ENCODE measurements at places on chromosomes 2 and 18.

DNA sequence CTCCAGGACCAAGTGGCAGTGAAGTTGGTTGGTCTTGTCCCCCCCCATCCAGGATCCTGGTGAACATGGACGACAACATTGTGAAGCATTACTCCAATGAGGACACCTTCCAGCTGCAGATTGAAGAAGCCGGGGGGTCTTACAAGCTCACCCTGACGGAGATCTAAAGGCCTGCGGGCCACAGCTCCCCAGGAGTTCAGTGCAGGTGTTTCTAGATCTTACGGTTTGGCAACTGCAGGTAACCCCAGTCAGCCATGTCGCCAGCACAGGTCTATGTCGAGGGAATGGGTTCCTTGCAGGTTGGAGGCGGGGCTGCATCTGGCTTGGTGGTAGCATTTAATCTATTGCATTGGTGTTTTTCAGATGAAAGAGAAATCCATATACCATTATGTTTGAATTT lies 42.8 kb upstream of the KLF11 start:
- no peak for DNase-seq

DNA sequence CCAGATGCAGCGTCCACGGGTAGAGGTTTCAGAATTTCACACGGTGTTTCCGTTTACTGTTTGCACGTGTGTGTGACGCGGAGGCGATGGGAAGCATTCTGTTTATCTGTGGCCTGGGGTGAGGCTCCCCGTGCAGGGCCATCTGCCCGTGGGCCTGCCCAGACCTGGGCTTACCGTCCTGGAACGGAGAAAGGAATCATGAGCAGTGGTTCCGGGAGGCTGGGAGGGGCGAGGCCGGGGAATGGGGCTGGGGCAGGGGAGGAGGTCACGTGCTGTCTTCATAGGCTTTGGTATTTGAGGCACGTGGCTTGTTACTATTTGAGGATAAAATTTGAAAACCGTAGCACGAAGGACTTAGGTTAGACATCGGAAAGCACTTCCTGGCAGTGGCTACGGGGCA lies 77.9 kb downstream of the RTP5 start:
- DNase-seq, result no peak

GRCh38 chr2:208025814-208026184 lies 472 bp upstream of the PLEKHM3 start:
- DNase-seq, result no peak

- no peak for DNase-seq
These were observed 115.6 kb downstream of the SEPTIN10 start for GRCh38 chr2:109497911-109498870.

DNA sequence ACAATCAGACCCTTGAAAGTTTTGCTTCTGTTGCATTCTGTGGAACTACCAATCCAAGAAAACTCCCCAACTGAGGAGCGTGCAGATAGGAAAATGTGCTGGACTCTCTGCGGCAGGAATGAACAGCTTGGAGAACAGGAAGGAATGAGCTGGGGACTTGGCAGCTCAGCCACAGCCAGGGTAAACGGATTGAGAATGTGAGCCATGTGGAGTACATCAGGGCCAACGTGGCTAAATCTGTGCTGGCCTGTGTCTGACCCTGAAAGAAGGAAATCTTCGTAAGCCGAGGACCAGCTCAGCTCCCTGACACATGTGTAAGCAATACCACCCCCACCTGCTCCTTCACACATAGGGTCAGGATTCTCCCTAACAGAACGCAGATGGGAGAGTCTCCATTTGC lies 1023.7 kb downstream of the BCL11A start:
- peak; percentile 32 for DNase-seq

DNA sequence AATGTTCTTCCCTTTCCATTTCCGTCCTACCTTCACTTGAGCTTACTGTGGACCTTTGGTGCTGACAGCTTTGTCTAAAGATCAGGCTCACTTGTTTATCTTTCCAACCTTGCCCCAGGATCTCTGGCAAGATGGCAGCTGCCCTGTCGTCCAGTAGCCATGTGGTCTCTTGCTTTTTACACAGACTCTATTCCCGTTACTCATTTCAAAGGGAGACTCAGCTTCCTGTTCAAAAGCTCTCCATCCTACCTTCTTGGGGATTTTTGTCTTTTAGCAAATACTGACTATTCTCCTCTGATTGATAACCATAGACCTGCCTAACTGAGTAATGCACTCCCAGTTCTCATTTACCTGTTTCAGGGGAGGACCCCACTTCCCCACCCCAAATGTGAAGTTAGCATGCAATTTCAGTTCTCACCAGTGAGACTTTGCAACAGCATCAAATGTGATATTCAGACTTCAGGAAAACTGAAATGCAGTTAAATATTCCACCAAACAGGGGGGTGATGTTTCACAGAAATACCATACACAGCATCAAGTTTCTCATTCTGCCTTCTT lies 184.4 kb downstream of the MYO3B start:
- no peak for DNase-seq

DNA sequence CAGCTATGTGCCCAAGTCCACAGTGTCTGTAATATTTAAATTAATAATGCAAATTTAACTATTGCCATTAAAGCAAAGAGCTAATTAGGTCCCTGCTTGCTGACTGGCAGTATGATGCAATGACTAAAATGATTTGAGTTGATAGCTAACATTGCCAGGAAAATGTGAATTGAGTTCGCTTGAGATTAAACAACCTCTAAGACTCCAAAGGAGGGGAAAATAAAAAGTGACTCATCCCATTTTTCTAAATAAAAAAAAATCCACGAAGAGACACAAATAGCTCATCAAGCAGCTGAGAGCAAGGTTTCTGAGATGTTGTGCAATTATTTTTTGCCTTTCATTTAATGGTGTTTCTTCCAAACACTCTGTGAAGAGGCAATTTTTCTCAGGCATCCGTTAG lies 413.0 kb downstream of the MTX2 start:
- DNase-seq, result no peak
